ENCODE measurements at places on chromosomes 7 and 10.

- DNase-seq = no peak
Observed at GRCh38 chr7:87316097-87316700, 29.3 kb upstream of the CROT start.

GRCh38 chr7:140624392-140625191 is 16.0 kb downstream of the DENND2A start:
- DNase-seq = no peak

DNA sequence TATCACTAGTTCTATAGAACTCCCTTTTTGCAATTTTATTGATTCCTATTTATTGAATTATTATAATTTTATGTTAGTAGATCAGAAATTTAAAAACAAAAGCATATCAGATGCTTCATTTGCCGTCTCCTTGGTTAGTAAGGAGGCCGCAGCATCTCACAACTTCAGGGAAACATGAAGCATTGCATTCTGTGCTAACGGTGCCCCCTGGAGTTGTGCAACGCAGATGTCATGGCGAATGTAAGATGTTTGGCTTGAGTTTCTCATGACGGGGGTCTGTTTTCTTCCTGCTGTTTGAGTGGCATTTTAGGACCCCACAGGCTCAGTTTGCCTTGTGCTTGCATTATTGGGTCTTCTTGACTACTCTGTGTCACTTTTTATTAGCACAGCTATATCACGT is 124.8 kb downstream of the CNNM2 start:
- no peak for DNase-seq

GRCh38 chr7:105621176-105621575 is 39.9 kb upstream of the EFCAB10 start:
- no peak for DNase-seq

Data from AG08396 (cell line).